ENCODE measurements at places on chromosomes 2 and 18.
A peak's percentile ranks its signal among the peaks of the same experiment; 100 is the strongest.

DNA sequence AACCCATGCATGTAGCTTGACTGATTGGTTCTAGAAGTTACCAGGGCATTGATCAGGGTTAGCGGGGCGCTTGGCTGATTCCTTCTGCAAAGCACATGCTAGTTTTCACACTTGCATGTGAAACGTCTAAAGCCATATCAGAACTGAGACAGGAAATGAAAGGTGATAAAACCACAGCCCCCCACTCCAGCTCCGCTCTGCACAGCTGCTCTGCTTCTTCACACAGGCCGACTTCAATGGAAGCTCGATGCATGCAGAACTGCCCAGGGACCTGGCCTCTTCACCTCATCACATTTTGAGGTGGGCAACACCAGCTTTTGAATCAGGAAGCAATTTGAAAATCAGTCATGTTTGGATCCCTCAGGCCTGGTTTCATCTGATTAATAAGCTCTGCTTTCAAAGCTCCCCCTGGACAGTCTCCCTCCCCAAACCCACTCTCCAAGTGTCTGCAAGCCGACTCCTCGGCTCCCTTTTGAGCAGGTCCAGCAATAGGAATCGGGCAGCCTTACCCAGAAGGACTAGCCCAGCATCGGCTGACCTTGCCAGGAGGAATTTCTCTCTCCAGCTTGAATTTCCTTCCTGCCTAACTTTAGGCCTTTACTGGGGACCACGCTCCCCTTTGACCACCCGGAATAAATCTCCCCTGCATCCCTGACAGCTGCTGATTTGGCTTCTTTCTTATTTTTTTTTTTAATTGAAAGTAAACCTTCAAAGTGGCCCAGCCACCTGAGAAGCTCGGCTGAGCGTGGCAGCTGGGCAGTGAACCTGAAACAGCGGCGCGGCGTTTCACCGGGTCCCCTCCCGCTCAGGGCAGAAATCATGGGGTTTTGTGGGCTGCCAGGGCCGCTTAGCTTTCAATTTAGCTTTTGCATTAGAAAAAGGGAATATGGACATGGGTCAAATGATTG is 31.7 kb downstream of the HRH4 start:
- peak; percentile 46 for DNase-seq

DNA sequence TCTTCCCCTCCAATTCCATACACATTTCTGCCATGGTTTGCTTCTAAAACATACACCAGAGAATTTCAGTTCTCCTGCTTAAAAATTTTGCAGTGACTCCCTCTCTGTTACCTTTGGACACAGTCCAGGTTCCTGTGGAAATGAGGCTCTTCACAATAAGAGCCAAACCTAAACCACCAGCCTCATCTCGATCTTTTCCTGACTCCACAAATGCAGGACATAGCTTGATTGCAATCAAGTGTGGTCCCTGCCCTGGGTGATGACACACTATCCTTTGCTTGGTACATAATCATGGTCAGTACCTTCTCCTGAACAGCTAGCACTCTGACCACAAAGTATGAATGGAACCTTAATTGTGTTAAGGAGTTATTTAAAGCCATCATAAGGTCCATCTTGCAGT is 134.9 kb upstream of the CHAC2 start:
- no peak for DNase-seq

DNA sequence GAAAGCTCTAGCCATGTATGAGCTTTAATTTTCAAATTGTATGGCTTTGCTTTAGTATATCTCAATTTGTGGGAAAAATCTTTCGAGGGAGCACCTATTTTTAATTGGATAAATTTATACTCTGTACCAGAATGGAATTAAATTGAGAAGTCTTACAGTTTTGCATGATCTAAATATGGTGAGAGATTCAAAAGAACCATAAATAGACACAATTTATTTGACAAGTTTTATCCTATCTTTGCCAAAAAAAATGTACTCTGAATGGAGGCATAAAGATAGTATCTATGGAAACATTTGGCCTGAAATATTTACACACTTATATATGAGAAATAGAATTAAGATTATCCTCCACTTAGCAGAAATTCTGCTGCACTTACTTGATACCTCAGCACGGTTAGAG is 238.4 kb downstream of the NDUFA10 start:
- no peak for DNase-seq

GRCh38 chr18:36149514-36150289 is 20.0 kb downstream of the ELP2 start:
- no peak for DNase-seq

DNA sequence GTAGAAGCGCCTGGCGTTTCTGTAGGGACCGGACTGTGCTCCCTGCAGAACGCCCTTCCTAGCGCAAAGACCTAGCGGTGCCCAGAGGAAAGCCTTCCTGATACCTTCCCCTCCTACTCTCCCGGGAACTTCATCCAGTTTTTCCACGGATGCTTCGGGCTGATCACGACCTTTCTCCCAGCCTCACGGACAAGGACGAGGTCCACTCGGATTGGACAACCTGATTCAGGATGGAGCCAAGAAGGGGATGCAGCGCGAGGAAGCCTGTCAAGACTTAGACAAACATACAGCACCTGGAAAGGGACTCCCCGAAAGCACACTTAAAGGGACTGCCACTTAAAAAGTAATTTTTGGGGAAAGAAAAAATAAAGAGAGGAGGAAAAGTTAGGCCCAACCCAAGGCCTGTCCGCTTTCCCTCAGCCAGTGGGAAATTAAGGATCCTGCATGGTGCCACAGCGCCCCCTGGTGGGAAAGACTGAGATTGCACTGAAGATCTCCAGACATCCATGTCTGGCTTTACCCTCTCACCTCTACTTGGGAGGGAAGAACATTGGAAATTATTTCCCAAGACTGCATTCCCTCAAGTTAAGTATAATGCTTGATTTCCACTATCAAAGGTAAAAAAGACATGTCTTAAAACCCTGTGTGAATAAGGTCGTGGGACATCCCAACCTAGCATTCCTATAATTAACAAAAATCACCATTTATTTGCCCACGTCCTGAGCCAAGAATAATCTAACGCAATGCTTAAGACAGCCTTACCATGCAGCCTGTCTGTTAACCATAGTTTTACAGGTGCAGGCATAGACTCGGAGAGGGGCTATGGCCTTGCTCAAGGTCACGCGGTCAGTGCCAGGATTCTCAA is 13.4 kb upstream of the COPS8 start:
- peak; percentile 58 for DNase-seq

DNA sequence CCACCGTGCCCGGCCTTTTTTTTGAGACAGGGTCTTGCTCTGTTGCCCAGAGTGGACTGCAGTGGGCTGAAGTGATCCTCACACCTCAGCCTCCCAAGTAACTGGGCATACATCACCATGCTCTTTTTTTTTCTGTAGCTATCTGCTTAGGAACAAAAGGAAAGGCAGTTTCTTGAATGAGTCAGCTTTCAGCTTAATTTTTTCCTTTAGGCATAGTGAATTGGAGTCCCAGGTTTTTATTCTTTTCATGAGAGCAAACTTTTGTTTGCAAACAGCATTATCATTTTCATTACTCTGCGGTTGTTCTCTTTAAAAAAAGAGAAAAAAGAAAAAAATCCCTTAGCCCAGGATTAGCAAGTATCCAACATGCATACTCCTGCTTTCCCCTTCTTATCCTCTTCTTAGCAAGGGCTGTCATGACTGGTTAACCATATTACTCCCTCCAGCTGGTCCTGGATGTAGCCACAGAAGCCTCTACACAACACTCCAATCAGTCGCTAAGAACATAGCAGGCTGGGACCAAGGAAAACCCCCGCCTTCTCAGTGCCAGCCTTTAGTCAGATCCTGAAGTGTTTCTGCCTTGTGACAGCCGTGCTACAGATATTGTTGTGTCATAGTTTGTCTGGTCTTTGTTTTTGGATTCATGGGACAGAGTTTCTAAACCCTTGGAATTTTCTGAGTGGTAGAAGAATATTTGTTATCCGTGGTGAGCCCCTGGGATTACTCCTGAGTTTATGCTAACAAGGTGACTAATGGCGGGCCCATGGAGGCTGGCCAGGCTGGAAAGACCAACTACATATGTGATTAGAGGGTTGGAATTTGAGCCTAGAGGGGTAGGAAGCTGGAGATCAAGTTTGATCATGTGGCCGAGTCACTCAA is 23.3 kb upstream of the ST3GAL5 start:
- no peak for DNase-seq

DNA sequence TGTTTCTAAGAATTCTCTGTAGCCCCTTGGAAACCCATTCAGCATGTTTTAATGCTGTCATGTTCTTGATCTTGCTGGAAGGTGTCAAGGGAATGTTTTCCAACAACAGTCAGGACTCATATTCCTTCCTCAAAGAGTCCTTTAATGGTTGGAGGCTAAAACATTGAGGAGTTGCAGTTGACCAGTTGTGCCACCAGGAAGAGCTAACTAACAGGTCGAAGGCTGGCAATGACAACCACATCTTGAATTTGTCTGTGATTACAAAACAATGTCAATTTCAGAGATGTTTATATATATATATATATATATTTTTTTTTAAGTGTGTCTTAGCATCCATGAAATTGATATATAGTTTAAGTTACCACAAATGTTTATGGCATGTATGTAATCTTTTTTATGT is 151.5 kb downstream of the INO80D start:
- no peak for DNase-seq

- DNase-seq: no peak
Observed at GRCh38 chr2:177474998-177475397, 82.4 kb downstream of the AGPS start.

All from T-helper 2 cell (primary cell).